ENCODE measurements at places on chromosomes 16 and 17. TPM values are rescaled to one million over a fixed set of nuclear protein-coding genes. Genes with fewer than 3 reads are reported as not detected.

BAIAP3 gene
- total RNA-seq, result 21.5 TPM

SPATA22 gene
- 0.80 TPM for total RNA-seq

DNA sequence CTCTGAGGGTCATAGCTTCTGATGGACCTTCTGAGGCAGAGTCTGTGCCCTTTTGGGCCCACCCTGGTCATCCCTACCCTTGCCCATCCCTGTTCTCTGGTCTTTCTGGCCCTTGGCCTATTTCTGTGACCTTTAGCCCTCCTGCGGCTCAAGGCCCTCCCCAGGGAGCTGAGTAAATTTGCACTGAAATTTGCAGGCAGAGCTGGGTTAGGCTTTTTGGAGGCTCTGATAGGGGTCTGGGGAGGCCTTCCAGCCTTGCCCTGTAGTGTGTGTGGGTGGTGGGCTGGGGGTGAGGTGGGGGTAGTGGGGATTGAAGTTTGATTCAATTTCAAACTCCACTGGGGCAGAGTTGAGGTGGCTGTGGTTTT lies 17.8 kb downstream of the RARA start:
- no peaks in the 10 kb centered on the region for H3K27me3 ChIP-seq
- peaks cover 99% of the 10 kb centered on the region for H3K4me1 ChIP-seq
- H3K27ac ChIP-seq, result peak overlapping the region; percentile 99
- peaks cover 14% of the 10 kb centered on the region for H3K36me3 ChIP-seq
- no peak for DNase-seq

CCL16 gene
- not detected for total RNA-seq

DNA sequence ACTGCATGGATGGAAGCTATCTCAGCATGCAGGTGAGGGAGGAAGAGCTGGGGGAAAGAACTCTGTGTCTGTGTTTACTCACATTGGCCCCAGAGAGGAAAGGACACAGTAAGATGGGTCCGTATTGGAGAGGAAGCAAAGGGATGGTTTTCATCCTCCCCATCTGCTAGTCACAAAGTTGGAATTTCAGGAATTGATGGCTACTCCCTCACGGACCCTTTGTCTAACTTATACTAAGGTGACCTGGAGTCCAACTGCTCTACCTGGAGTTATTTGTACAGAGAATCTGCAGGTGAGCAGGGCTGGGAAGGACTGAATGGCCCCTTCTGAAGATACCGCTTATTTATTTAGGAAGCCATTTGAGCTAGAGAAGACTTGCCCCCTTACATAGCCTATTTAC lies 55.1 kb downstream of the WNT3 start:
- H3K4me3 ChIP-seq, result no peak overlapping the region
- H3K4me1 ChIP-seq, result no peaks in the 10 kb centered on the region
- DNase-seq, result no peak
- H3K27ac ChIP-seq, result no peak overlapping the region

DNA sequence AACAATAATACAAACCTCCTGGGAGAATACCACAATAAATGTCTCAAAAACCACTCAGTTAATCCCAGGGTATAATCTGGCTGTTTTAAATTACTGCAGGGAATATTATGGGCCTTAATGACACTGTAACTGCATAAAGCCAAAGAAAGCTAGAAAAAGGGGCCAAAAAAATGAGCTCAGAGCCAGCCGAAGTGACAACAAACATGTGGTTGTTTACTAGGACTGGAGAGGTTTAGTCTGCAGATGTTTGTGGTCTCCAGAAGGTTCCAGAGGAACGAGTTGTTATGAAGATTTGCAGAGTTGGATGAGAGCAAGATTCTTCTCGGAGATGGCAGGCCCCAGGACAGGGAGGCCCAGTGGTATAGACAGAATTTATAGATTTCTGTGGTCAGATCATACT lies 97.1 kb upstream of the AKTIP start:
- H3K36me3 ChIP-seq, result no peaks in the 10 kb centered on the region
- H3K4me3 ChIP-seq, result no peak overlapping the region
- H3K4me1 ChIP-seq, result no peaks in the 10 kb centered on the region
- H3K27ac ChIP-seq, result no peak overlapping the region

GRCh38 chr16:80680839-80681238 lies 123.6 kb downstream of the CDYL2 start:
- H3K4me3 ChIP-seq, result no peak overlapping the region
- no peak overlapping the region for H3K27ac ChIP-seq
- H3K27me3 ChIP-seq, result no peaks in the 10 kb centered on the region
- no peak for DNase-seq
- peaks cover 3% of the 10 kb centered on the region for H3K4me1 ChIP-seq

GRCh38 chr17:19787733-19788357 lies 39.7 kb upstream of the ALDH3A1 start:
- no peak for DNase-seq
- H3K27ac ChIP-seq, result no peak overlapping the region
- no peak overlapping the region for H3K4me3 ChIP-seq
- no peaks in the 10 kb centered on the region for H3K27me3 ChIP-seq
- peaks cover 22% of the 10 kb centered on the region for H3K36me3 ChIP-seq

HYDIN gene
- not detected for total RNA-seq
